Cardiac muscle cell (in vitro differentiated cells and primary cell): ENCODE measurements at places on chromosomes 1 and 21. TPM values are rescaled to one million over a fixed set of nuclear protein-coding genes. Genes with fewer than 3 reads are reported as not detected.

SH3GLB1 gene
- 57.4 and 62.6 TPM in 2 replicates for polyA plus RNA-seq

REN gene
- polyA plus RNA-seq, result 3.5 TPM in 1 of 2 replicates, not detected in the other

RHBG gene
- polyA plus RNA-seq, result not detected in 2 replicates

ARHGEF16 gene
- polyA plus RNA-seq, result 5.8 and 6.0 TPM in 2 replicates
